ENCODE measurements at places on chromosomes 6 and 20.

- DNase-seq, result no peak
Measured at GRCh38 chr20:22675341-22675740, 91.0 kb upstream of the FOXA2 start.

DNA sequence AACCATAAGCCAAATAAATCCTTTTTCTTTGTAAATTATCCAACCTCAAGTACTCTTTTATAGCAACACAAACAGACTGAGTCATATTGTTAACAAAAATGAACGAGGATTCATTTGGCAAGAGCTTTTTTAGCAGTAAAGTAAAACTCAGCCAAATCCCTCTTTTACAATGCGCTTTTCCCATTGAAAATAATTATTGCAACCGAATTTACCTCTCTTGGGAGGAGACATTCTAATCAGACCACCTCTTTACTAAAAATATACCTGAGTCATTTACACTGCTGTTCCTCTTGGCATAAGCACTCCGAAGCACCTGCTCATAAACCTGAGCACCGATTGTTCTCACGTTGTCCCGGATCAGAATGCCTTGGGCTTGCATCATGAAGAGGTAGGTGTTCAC lies 57.4 kb downstream of the B4GALT5 start:
- no peak for DNase-seq

DNA sequence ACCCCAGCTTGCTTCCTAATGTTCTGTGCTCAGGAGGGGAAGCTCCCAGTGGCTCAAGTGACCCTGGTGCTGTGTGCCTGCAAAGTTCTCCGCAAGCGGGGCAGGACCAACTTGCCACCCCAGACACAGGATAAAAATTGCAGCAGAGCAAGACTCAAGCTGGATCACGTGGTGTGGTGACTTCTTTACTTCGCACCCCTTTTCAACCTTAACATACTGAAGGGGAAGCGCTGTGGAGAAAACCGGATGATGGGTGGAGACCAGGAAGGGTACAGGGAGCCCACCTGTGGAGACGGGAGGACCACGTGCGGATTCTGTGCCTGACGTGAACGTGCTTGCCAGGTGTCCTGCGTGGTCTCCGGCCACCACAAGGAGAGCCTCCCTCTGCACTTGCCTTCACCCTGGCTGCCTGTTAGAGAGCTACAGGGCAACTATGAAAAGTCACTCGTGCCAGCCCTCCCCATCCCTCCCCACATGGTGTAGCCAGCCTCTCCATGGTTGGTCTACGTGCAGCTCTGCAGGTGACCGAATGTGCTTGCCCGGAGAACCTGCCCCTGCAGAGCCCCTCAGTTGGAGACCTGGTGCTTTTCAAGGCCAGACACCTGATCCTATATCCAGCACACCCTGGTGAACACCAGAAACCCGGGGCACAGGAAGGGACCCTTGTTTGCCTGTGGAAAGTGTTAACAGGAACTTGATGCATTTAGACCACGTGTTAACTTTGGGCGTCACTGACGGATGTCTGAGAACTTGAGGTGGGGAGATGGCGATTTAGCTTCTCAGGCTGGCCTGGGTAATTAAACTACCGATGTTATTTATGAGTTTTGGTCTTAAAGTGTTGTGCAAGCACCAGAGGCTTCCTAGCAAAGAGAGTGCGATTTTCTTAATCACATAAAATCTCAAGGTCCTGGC lies 23.9 kb upstream of the DACT2 start:
- no peak for DNase-seq

DNA sequence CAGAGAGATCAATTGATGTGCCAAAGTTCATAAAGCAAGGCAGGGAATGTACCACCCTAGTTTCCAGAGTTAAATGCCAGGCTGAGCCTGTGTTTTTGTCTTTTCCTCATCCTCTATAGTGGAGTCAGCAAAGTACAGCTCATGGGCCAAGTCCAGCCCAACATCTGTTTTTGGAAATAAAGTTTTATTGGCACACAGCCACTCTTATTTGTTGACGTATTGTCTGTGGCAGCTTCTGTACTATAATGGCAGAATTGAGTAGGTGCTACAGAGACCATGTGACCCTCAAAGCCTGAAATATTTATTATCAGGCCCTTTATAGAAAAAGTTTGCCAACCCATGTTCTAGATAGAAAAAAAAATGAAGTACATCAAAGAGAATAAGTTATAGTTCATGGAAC lies 187.0 kb downstream of the TSHZ2 start:
- DNase-seq, result no peak

- no peak for DNase-seq
Measured at GRCh38 chr6:109964949-109965348, 13.2 kb upstream of the GPR6 start.

DNA sequence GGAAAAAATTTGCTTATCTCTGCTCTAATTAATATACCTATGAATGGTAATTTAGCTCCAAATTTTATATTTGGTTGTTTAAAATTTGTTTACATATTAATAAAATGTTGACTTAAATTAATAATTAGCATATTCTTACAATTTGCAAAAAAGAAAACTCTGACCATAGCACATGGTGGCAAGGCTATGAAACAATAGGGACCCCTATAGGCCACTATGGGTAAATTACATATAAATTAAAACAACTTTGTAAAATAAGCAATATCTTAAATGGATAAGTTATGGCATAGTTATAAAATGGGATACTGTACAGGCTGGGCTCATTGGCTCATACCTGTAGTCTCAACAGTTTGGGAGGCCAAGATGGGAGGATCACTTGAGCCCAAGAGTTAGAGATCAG lies 76.0 kb downstream of the MKKS start:
- DNase-seq, result peak; percentile 39

DNA sequence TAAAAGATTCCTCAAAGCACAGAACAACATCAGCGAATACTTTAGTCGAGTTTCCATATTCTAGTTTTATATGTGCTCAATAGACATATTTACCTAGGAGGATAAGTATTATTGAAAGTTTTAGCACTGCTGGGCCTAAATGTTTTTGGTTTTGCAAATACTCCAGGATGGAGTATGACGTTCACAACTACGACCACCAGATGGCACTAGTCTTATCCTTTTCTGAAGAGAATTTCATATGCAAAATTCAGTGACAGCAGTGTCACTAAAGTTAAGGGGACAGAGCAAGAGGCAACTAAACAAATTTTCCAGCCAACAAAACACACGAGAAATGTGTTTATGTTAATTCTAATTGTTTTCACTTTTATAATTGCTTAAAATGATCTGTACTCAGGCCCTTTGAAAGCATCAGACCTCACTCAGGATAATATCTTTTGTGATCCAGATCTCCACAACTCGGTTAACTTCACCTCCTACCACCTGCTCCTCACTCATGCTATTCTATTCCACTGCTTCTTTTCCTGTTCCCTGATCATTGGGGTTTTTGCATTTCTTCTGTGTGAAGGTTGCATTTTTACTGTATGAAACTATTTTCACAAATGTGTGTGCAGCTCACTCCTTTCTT lies 220.8 kb downstream of the TRDN start:
- DNase-seq, result peak; percentile 60

DNA sequence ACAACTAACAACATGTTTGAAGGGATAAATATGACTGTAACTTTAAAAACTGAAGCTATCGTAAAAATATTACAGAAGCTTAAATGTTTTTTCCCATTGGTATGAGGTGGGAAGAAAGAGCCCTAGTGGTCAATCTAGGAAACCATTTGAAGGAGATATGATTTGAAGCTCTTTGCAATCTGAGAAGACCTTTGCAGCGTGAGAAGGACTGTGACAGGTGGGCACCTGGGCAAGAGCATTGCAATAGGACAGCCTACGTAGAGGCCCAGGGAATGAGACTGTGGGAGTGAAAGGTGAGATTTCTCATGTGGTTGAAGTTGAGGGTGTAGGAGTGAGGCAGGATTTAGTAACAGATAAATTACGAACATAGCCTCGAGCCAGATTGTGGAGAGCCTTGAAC lies 108.0 kb upstream of the PDE7B start:
- DNase-seq, result peak; percentile 14

DNA sequence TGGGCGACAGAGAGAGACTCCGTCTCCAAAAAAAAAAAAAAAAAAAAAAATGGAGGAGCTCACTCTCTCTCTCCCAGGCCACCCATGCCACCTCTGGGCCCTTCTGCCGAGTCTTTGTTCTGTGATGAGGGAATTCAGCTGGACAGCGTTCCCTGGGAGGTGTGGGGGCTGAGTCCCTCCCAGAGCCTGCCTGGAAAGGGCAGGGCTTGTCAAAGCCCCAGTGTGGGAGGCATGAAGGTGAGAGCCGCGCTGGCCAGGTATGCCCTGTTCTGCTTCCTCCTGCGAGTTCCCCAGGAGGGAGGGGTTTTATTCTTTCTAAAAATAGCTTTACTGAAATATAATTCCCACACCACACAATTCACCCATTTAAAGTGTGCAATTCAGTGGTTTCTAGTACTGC lies 69.6 kb downstream of the TMEM242 start:
- DNase-seq, result no peak

DNA sequence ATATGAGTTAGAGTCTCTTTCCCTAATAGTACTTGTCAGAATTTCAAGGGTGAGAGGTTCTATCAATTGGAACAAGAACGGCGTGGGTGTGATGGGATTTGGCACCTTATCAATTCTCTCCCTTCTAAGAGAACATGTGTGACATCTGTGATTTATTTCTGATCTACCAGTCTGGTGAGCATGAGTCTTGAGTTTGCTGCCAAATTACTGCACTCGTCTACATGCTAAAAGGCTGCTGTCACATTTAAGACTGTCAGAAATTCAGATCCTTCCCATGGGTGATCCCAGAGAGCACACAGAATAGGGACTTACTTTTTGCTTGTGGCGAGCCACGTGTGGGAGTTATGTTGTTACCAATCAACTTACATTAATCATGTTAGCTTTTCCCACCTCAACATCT lies 370.2 kb upstream of the SASH1 start:
- DNase-seq, result no peak

GRCh38 chr6:81857812-81858211 lies 105.3 kb upstream of the TENT5A start:
- DNase-seq, result no peak

DNA sequence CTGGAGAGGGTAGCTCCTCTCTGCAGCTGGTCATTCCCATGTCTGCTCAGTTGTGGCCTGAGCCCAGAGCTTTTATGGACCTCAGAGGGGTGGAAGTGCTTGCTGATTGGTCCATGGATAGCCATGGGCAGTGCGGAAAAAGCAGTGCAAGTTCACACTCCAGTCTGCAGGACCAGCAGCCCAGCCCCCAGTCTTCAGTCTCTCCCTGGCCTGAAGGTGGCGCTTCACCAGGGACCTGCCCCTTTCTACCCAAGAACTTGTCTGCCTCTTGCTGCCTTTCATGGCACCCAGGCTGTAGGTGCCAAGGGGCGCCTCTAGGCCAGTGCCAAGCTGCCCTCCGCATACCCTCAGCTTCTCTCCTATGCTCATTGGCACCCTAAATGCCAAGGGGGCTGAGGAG lies 91.0 kb downstream of the TBXT start:
- DNase-seq, result no peak

DNA sequence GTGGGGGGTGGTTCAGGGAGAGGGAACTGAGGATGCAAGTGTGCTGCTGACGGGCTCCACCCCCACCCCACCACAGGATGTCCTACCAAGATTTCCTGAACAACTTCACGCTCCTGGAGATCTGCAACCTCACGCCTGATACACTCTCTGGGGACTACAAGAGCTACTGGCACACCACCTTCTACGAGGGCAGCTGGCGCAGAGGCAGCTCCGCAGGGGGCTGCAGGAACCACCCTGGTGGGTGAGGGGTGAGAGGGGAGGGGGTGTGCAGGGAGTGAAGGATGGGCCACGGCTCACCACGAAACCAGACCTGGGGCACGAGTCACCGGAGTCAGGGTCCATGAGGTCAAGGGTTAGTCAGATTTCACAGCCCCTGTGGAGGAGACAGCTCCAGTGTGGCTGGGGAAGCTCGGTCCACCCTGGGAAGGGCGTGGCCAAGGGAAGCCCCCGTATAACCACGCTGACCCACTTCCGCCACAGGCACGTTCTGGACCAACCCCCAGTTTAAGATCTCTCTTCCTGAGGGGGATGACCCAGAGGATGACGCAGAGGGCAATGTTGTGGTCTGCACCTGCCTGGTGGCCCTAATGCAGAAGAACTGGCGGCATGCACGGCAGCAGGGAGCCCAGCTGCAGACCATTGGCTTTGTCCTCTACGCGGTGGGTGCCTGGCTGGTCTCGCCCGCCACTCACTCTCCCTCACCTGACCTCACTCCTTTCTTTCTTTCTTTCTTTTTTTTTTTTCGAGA lies 18.3 kb downstream of the CAPN11 start:
- peak; percentile 29 for DNase-seq

DNA sequence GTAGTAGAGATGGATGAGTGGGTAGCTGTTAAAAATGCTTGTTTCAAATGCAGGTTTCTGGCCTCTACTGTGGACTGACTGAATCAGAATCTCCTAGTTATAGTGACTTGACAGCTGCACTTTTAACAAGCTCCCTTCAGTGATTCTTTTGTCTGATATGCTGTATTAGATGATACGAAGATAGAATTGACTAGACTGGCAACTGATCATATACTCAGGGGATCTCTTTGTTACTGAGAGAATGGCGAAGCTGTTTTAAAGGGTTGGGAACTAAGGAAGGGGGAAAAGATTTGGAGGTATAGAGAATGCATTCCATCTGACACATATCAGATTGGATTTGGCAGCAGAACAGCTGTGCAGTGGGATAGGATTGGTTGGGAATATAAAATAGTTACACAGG lies 7.0 kb downstream of the ENPP4 start:
- no peak for DNase-seq

DNA sequence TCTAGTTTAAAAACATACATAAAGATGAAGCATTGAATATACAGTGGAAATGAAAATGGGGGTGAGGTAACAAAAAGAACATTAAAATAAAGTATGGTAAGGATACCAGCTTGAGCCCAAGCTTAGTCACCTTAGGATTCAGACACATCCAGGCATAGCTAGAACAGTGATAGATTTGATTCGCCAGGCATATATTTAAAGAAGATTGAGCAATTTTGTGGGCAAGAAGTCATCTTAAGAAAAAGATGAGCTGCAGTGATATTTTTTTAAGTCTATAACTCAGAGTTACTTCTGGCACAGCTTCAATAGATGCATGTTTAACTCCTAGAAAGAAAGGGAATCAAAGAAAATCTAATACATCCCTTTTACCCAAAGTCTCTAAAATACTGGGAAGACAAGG lies 97.9 kb downstream of the BMP5 start:
- DNase-seq, result peak; percentile 34

GRCh38 chr6:17472653-17473183 lies 79.3 kb downstream of the CAP2 start:
- no peak for DNase-seq

DNA sequence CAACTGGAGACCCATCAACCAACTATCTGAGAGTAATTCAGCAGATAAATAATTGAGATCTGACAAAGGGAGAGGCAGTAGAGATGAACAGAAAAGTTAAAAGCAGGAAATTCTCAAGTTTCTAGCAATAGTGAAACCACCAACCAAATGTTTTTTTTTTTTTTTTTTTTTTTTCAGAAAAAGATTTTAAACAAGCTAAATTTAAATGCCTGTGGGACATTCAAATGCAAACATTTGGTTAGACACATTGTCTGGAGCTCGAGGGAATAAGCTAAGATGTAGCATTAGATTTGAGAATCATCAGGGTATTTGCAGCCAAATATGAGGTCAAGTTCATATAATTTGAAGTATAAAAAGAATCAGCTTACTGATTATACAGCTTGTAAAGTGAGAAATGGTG lies 16.4 kb downstream of the RANBP9 start:
- no peak for DNase-seq

GRCh38 chr6:30810813-30811339 lies 66.5 kb upstream of the IER3 start:
- DNase-seq, result no peak

- no peak for DNase-seq
Measured at GRCh38 chr20:644692-645317, 8.2 kb downstream of the SRXN1 start.

GRCh38 chr6:157989541-157990289 lies 8.1 kb downstream of the SYNJ2 start:
- DNase-seq, result peak; percentile 55

Data from ELR (cell line).